ENCODE measurements at places on chromosomes 16 and 17.

- peak; percentile 94 for DNase-seq
Measured at GRCh38 chr16:78211946-78212345, 112.5 kb downstream of the WWOX start.

DNA sequence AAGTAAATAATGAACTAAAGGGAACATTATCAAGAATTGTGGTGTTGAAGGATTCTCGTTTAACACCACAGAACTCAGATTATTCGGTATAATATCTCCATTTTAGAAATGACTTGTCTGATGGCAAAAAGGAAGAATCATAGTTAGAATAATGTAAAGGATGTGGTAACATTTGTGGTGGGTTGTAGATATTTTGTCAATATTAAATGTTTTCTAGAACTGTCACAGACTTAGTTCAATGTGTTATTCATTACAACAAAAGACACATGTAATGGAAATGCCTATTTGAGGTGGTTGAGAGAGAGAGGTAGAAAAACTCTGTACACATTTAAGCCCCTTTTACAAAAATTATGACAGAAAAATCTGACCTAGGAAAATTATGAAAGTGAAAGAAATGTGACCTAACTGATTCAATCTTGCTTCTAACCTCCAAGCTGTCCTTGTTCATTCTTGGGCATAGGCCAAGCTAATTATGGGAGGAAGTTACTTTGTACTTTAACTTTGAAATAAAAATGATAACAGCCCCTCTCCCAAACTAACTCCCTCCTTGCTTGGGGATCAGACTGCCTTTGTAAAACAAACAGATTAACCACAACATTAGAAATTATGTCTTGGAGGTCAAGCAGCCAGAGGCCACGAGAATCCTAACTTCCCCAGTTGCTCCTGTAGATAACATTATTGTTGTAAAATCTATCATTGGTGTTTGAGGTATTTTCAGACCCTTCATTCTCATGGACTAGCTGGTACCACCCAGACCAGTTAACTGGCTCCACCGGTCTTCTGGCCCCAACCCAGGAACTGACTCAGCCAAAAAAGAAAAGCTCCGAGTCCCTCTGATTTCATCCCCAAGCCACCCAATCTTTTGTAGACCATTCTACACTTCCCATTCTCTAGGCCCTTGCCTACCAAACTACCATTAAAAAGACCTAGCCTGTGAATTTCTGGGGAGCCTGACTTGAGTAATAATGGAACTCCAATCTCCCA is 1287.8 kb upstream of the CDH8 start:
- no peak for DNase-seq

GRCh38 chr16:57889522-57889921 is 81.4 kb downstream of the CNGB1 start:
- DNase-seq, result no peak

DNA sequence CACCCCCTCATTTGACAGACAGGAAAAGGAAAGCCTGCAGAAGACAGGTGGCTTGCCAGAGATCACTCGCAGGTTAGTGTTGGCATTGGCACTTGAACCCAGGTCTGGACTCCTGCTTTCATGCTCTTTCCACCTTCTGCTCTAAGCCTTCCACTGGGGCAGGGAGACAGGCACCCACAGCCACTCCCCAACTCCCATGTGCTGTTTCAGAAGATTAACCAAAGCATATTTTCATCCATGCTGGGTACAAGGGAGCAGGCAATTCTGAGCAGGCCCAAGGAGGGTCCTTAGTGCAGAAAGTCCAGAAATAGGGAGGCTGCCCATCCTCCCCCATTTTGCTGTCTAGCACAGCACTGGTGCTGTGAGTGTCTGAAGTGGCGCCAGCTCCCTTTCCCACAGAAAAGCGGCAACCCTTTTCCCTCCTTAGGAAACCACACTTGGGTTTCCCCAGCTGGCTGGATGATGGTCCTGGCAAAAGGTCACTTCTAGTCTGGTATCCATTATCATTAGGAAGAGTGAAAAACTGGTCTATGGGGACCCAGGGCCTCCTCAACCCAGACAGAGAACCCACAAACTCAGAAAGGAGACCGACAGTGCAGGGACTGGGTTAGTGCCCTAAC is 2.0 kb upstream of the CAVIN1 start:
- DNase-seq, result no peak

DNA sequence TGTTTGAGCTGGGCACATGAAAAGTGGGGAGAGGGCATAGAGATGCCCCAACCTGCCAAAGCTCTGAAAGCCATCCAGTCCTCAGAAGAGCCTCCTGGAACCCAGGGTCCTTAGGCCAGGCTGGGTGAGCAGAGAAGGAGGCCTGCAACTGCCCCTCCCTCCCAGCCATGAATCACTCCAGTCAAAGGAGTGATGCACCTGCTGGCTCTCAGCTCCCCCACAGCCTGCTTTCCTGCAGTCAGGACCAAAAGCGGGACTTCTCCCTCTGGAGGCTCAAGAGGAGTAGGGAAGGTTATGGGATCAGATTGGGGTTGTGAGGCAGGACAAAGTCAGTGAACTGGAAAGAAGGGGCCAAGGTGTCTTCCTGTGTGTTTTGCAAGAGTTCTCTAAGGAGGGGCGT is 145.6 kb downstream of the TMEM132E start:
- DNase-seq, result no peak

- peak; percentile 44 for DNase-seq
Measured at GRCh38 chr17:44794851-44795413, 35.2 kb downstream of the GJC1 start.

GRCh38 chr16:75687361-75687760 is 10.6 kb upstream of the CPHXL2 start:
- no peak for DNase-seq

DNA sequence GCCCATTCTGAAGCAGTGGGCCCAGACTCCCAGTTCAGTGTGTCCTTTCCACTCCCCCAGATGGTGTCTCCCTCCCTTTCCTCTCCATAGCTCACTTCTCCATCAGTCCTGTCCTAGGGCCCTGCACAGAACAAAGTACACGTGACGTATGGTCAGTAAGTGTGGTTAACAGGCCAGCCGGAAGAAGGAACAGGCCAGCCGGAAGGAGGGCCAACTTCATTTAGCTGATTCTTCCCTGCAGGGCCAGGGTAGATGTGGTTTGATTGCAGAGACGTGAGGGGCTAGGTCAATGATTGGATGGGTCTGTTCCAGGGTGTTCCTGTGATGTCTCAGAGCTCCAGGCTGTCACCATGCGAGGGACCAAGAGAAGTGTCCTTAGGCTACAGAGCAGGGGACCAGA is 28.9 kb upstream of the SPPL2C start:
- DNase-seq, result no peak

DNA sequence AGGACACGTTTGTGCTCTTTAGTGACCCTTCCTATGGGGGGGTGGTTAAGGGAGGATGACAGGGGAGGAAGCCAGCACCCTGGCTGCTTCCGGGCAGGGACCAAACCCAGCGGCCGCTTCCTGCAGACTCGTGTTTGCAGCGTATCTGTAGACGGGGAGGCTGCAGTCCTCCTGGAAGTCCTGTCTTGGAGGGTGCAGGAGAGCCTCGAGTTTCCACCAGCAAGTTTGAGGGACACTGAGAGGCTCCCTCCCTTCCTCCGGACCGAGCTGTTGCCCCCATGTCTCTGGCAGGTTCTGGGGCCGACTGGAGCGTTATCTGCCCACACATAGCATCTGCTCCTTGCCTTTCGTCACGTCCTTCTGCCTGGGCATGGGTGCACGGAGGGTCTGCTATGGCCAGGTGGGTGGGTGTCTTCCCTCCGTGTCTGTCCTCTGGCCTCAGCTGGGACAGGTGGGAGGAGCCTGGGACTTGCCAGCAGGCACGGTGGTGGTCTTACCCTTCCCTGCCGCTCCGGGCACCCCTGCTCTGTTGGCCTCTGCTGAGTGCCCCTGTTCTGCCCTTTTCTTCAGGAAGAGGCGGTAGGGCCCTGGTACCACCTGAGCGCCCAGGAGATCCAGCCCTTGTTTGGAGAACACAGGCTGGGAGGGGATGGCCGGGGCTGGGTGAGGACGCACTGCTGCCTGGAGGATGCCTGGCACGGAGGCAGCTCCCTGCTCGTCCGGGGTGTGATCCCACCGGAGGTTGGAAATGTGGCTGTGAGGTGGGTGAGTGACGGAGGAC is 8.8 kb downstream of the ENGASE start:
- DNase-seq, result no peak

DNA sequence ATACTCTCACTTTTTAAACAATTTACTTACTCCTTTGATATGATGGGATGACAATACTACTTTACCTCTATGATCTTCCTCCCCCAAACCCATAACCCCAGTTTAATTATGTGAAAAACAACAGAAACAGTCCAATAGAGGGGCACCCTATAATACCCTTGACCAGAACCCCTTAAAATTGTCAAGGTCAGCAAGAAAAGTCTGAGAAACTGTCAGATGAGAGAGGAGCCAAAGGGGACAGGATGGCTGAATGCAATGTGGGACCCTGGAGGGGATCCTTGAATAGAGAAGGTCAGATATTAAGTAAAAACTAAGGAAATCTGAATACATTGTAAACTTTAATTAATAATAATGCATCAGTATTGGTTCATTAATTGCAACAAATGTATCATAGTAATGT is 15.8 kb upstream of the HYDIN start:
- DNase-seq, result no peak

DNA sequence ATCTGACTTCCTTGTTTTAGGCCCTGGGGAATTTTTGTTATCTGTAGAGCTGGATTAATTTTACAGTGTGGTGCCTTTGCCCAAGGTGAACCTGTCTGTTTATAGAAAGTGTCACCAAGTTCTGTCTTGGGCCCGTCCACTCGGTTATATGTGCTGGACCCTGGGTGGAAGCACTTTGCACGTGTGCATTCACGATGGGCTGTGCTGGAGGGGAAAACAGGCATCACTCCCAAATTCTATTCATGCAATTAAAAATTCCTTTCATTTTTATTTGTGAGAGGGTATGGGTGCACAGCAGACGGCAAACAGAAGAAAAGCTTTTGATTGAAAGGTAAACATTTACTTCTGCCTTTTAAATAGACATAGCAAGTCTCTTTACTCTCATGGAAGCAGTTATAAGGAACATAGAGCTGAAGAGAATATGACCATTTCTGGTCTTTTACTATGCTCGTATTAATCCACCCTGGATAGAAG is 101.2 kb downstream of the WWOX start:
- no peak for DNase-seq

GRCh38 chr16:15907863-15908478 is 19.6 kb upstream of the CEP20 start:
- DNase-seq, result peak; percentile 29

DNA sequence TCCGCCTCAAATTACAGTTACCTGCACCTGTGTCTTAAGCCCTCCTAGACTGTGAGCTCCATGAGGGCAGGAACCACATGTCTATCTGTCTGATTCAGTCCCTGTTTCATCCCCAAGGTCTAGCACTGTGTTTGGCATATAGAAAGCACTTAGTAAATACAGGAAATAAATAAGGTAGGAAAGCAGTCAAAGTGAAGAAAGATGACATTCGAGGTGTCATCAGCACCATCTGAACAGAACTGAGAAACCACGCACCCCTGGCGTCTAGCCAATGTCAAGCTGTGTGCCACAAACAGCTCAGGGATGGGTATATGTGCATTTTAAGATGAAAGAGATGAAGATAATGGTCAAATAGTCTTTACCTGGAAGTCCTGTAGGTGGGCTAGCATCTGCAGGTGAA is 79.6 kb upstream of the ATP2A3 start:
- DNase-seq, result no peak

- no peak for DNase-seq
Measured at GRCh38 chr16:67449336-67449735, 18.4 kb downstream of the HSD11B2 start.

GRCh38 chr17:81309140-81309858 is 14.2 kb upstream of the SLC38A10 start:
- DNase-seq, result peak; percentile 92

DNA sequence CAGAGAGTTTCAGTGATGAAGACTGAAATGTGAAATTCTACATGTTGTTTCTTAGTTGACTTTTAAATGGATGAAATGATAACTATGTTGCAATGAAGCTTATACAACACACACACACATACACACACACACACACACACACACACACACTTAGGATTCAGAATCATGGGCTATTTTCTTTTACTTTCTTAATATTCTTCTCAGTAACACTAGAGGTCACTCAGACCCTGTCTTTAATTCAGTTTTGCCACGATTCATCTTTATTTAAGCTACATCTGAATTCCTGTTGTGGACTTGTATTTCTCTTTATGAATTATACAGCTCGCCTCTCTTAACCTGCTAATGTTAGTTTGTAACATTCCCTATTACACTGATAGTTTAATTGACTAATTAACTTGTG is 109.6 kb upstream of the GOT2 start:
- DNase-seq, result peak; percentile 3

DNA sequence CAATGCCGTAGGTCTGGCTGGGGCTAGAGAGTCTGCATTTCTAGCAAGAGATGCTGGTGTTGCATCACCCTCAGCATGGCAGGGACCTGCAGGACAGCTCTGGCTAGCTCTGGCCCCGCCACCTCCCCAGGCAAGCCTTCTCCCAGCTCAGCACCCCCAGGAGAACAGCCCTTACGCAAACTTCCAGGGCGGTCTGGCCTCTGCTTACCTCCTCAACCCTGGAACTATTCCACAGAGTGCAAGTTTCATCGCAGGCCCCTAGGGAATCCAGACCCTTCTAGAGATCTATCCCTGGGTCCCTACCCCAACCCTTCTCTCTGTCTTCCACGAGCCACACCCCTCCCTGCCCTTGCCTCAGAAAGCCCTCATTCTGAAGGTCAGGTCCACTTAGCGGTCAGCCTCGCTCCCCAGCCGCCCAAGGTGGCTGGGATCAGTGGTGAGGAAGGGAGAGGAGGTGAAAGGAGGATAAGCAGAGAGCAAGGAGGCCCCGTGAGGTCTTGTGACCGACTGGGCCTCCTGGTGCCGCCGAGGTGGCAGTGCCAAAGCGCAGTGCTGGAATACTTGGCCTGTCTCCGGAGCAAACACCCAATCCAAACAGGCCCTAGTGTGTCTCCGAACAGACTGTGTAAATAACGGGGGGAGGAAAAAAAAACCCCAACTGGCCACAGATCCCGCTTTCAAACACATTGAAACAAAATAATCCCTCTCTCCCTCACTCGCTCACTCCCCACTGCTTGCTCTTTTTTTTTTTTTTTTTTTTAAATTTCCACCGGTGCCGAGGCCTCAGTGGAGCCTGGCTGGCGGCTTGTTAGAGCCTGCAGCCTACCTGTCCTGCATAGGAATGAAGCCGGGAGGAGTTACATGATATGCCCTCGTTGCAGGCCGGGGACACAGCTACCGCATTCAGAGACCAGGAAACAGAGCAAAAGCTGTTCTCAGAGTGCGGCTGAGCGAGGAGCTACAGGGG is 380.9 kb downstream of the SOX9 start:
- DNase-seq, result peak; percentile 35
